ENCODE measurements at places on chromosomes 6 and 20.

GRCh38 chr20:34066476-34067090 is 45.5 kb downstream of the EIF2S2 start:
- no peak for DNase-seq

DNA sequence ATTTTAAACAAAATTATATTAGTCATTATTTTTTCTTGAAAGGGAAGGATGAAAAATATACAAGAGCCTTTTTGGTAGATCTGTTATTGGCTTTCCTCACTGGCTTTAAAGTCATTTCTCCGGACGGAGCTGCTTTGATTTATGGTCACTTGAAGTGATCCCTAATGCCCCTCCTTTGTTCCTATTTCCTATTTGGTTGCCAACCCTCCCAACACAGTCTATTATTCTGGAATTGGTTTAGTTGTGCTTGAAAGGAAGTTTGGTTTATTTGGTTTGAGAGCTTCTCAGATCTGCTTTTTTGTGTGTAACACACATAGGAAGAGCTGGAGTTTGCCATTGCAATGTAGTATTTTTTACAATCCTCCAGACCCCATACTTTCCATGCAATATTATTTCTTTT is 347.9 kb downstream of the RFPL4B start:
- no peak for DNase-seq

DNA sequence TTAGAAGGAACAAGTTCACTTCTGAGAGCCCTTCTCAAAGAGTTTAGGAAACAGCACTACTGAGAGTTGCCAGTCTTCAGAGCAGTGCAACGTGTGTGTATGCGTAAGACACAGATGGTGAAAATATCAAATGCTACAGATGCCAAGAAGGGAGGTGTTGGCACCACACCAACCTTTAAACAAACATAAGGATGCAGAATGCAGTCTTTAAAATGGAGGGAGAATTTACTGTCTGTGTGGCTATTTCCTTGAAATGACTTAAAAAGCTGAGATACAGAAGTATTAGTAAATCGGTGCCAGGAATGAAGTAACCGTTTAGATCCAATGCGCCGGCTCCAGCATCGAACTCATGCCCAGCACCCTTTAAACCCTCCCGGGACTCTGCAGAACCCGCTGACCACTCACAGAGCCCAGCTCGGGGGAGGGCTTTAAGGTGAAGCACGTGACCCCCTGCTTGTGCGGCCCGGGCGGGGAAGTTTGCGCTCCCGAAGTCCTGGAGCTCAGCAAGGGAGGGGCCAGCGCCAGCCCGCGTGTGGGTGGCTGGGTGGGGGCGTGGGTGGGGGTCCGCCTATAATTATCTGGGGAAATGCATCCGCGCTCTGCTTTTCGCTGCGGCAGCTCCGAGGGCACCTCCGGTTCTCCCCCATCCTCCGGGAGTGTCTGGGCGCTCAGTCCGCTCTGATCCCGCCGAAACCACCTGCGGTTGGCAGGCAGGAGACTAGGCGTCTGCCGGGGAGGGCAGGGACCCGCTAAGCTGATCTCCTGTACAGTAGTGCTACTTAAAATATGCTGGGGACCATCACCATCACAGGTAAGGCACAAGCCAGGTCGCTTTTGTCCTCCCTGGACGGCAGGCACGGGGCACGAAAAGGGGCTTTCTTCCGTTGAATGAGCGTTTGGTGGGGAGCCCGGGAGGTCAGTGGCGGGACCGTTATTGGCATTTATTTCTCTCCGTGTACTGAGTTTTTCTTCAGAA is 66.0 kb downstream of the ZBTB2 start:
- peak; percentile 6 for DNase-seq

DNA sequence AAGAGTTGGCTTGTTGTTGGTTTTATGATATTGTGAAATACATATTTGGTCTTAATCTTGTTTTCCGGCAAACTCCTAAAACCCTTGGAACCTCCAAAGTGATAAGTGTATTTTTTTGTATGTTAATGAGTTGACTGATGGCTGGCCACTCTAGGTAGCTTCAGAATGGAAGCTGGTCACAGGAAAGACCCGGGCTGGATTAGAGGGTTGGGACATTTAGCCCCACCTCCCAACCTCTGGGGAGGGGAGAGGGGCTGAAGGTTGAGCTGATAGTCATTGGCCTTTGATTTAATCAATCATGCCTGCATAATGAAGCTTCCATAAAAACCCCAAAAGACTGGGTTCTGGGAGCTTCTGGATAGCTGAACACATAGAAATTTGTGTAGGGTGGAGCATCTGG is 42.7 kb downstream of the SASH1 start:
- DNase-seq, result no peak

GRCh38 chr6:107114926-107115694 is at the start of gene BEND3:
TSS of gene BEND3 (minus strand) at chr6:107115515. CDS start at chr6:107099285, 16,230 bp downstream.
- DNase-seq, result peak; percentile 32

DNA sequence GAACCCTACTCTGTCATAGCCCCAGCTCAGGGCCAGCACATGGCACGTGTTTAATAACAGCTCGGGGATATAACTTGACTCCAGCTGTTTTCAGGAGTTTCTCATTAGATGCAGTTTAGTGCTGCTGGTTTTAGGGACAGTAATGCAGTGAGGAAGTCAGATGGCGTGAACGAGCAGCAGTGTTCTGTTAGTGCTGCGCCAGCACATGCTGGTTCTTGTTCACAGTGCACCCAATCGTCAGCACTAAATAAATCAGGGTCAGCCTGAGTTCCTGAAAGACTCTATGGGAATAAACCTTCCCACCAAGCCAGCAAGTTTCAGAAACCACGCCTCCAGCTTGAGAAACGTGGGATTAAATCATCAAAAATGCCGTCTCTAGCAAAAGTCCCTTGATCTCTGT is 235.9 kb upstream of the SUPT3H start:
- no peak for DNase-seq

All from nucleus accumbens (tissue), 56 donors.